ENCODE measurements at places on chromosomes 2 and 18. TPM values are rescaled to one million over a fixed set of nuclear protein-coding genes. Genes with fewer than 3 reads are reported as not detected.

The PLCD4 gene
- 0.40 TPM for total RNA-seq

The CGREF1 gene
- 10.9 TPM for total RNA-seq

The TOGARAM2 gene
- 0.16 TPM for total RNA-seq

The GRHL1 gene
- total RNA-seq = 2.0 TPM

The CACNB4 gene
- total RNA-seq = 0.49 TPM

The GPR75 gene
- 4.0 TPM for total RNA-seq

The PRR30 gene
- total RNA-seq = not detected

The ALPI gene
- not detected for total RNA-seq

The ACTG2 gene
- not detected for total RNA-seq
